D721Med (cell line): ENCODE measurements at places on chromosomes 5 and 9.
A peak's percentile ranks its signal among the peaks of the same experiment; 100 is the strongest.

GRCh38 chr9:7592321-7593316 lies 207.0 kb downstream of the DMAC1 start:
- no peak for DNase-seq

- DNase-seq = no peak
Observed at GRCh38 chr9:109934136-109934856, 154.3 kb downstream of the PALM2AKAP2 start.

GRCh38 chr5:123036391-123037103 lies at the start of gene PPIC:
PPIC (minus strand) TSS chr5:123036725; CDS start chr5:123036625, 100 bp downstream.
- peak; percentile 49 for DNase-seq

GRCh38 chr5:43523662-43524072 lies 8.7 kb upstream of the C5orf34 start:
- DNase-seq = no peak

DNA sequence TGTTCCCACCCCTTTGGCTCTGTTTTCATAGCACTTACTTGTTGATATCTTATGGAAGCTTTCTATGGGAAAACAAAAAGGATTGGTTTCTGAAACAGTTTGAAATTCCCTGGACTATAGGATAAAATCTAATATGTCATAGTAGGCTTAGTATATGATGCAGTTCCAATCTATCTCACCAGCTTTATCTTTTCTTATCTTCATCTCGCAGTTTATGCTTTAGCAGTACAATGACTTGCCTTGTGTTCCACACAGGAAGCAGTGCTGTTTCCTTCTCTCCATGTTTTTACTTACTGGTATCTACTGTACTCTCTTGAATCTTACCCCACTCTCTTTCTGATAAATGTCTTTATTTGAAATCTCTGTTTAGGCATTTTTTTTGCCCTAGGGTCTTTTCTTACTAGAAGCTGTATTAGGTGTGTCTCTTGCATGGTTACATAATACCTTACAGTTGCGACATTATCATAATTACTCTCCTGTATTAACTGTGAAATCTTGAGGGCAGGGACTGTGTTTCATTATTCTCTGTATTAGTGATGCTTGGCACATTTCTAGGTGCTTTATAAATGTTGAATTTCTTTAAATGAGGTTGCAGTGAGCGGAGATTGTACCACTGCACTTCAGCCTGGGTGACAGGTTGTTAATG lies 76.3 kb downstream of the FOCAD start:
- DNase-seq = no peak

GRCh38 chr5:151001436-151001835 lies 19.0 kb upstream of the GPX3 start:
- no peak for DNase-seq
